ENCODE measurements at places on chromosomes 3 and 15. TPM values are rescaled to one million over a fixed set of nuclear protein-coding genes. Genes with fewer than 3 reads are reported as not detected.

CPN2 gene
- total RNA-seq, result not detected

DNA sequence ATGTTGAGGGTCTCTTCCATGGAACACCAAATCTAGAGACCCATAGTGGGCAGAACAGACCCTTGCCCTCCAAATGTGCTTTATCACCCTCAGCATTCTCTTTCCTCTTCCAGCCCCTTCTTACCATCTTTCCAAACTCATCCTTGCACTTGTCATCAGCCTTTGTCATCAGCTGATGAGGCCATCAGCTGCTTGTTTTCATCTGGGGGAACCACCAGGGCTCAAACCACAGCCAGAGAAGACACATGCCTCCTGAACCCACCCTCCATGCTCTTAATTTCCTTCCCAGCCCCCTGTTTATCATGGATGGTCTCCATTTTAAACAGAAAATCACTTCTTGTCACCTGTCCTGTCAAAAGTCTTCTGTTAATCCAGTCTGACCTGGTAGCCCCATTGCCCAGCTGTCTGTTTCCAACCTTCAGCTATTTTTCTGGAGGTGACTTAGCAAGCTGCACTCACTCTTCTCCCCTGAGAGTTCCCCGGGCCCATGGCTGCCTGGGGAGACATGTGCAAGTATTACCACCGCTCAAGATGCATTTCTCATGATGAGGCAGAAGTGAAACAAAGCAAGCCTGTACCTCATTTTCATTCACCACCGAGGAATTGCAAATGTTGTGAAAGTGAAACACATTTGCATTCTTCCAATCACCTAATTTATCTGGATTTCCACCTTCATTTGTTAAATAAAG, 14.7 kb upstream of the SYNM start:
- no peak for DNase-seq

PAK6 gene
- total RNA-seq, result not detected

LEO1 gene
- total RNA-seq, result 20.9 TPM

DNA sequence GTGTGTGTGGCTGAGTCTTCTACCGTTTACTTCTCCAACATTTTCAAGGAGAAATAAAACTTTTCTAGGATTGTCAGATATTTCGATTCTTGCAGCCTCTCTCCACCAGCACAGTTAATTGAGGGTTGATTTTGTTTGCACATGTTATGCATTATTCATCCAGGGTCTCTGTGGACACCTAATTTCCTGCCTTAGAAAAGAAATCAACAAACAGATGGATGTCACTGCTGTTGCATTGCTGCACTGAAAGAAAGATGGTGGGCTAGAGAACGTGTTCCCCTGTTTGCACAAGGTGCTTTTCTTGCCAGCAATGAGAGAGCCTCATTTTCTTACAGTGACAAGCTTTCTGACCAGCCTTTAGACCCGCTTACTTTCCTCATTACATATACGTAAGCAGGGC, 150.0 kb downstream of the CLSTN2 start:
- DNase-seq, result no peak

ZIC1 gene
- total RNA-seq, result not detected

ZBED2 gene
- 0.16 TPM for total RNA-seq

- no peak for DNase-seq
These were observed 27.6 kb downstream of the PLXNB1 start for GRCh38 chr3:48402281-48402732.

NANOGP8 gene
- not detected for total RNA-seq

DNA sequence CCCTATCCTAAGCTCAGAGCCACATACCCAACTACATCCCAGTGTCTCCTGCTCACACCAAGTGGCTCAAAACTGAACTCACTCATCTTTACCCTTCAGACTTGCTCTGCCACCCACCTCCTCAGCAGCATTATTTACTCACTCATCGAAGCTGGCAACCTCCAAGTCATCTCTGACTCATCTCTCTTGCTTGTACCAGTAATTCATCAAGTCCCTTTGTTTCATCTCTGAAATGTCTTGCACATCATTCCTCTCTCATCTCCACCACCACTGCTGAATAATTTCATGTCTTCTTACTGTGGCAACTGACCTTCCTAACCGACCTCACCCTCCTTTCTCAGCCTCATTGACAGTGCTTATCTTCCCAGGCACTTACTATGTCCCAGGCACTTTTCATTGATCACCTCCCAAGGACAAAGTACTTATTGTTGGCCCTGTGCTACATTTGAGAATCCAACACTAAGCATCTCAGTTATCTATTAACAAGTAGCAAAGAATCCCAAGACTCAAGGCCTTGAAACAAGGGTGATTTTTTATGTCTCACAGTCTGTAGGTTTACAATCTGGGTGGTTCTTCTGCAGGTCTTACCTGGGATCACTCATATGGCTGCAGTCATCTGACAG, 82.0 kb downstream of the MRPL46 start:
- DNase-seq, result no peak

- DNase-seq, result no peak
These were observed 20.3 kb upstream of the LPP start for GRCh38 chr3:188133646-188134045.

GRCh38 chr3:107198581-107199181, 178.6 kb upstream of the CCDC54 start:
- no peak for DNase-seq

HESX1 gene
- 0.39 TPM for total RNA-seq

DNA sequence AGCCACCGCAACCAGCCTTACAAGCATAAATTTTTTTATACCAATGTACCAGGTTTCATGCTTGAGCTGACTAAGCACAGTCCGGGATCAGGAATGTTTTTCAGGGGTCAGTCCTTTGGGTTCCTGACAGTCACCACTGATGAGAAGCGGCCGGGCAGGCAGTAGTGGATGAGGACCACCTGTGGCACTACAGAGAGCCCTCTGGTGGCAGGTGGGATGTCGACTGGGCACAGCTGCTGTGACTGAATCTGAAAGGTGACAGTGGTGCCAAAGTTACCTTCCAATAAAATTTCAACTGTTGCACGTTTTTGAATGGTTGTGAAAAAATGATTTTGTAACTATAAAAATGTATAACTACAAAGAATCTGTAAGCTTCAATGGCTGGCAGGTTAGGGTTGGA, 34.0 kb downstream of the TPRA1 start:
- no peak for DNase-seq

TLNRD1 gene
- 19.6 TPM for total RNA-seq

EIF4E3 gene
- 38.2 TPM for total RNA-seq

DNA sequence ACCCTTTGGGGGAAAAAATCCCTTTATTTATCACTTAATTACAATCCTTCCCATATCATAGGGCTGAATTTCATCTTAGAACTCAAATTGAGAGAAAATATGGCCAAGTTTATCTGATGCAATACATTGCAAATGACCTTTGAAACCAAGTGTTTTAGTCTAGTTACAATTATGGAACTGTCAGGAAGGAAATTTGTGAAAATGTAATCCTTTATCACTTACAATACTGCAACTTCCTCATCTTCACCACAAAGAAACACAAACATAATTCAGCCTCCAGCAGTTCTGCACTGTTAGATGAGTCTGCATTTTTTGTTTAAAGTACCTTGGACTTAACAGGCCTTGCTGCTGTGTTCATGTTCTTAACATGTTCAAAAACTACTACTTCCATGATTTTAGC, 4.6 kb downstream of the CCPG1 start:
- DNase-seq, result no peak

PSMA4 gene
- 92.5 TPM for total RNA-seq

DNA sequence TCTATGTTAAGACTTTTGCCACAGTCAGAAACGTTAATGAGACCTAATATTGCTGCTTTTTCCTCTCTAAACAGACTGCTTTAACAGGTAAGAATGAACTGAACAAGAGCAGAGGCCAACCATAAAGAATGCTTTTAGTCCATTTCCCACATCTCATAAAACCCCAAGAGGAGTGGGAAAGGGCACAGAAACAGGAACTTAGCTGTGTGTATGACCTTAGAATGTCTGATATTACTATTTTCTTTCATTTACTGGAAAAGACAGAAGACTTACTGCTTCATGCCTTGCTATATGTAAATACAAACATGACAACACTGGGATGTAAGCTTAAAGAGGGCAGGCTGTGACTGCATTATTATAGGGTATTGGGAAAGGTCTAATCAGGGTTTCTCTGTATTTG, 115.0 kb downstream of the ISL2 start:
- DNase-seq, result no peak

INKA1 gene
- total RNA-seq, result 1.8 TPM

- DNase-seq, result no peak
These were observed 1.6 kb downstream of the PTX3 start for GRCh38 chr3:157438194-157438730.

DNA sequence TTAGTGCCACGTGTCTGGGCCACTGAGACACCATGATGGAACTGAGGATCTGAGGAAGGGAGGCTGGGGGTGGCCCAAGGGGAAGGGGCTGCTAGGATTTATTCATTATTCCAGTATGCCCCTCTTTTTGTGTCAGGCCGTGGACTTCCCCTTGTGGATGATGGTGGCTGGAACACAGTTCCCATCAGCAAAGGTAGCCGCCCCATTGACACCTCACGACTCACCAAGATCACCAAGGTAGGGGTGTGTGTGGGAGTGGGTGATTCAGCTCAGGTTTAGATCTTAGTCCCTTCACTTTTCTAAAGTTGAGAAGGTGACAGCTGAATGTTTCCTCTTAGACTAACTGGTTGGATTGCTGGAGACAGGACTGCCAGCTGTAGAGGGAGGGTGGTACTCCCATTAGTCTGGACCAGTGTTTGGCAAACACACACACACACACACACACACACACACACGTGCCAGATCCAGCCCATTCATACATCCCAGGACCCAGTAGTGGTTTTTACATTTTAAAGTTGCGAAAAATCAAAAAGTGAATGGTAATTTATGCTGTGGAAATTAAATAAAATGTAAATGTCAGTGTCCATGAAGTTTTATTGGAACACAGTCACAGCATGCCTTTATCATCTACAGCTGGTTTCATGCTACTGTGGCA, 11.4 kb downstream of the EIF4G1 start:
- no peak for DNase-seq

LEKR1 gene
- total RNA-seq, result 3.0 TPM

DNA sequence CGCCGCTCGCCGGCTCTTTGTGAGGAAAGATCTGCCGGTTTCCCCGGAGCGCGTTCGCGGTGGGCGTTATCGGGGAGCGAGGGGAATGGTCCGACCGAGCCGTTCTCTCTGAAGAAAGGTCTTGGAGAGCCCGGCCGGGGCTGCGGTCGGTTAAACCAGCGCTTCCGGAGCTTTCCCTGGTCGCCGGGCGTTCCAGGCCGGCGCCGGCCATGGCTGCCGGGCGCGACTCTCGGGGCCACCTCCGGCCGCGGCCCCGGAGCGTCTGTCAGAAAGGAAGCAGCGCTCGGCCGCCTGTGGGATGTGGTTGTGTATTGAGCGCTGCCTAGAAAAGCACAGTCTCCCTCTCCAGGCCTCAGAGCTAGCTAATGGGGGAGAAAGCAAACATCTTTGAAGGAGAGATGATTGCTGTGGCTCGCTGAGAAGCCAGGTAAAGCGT, 731 bp downstream of the FYTTD1 start:
- peak; percentile 60 for DNase-seq

RBMS3 gene
- not detected for total RNA-seq

C2CD4B gene
- not detected for total RNA-seq

GRCh38 chr15:98433346-98433745, 215.0 kb upstream of the IGF1R start:
- no peak for DNase-seq

- no peak for DNase-seq
These were observed 356.1 kb downstream of the OTOL1 start for GRCh38 chr3:161852744-161853143.

- DNase-seq, result no peak
These were observed 23.6 kb downstream of the MLH1 start for GRCh38 chr3:37016903-37017302.

- DNase-seq, result no peak
These were observed 20.2 kb upstream of the CPOX start for GRCh38 chr3:98613616-98614015.

- no peak for DNase-seq
These were observed 3.1 kb upstream of the CPLX3 start for GRCh38 chr15:74823324-74823723.

GRCh38 chr15:62712455-62712839, 330.1 kb upstream of the TPM1 start:
- DNase-seq, result no peak

- DNase-seq, result no peak
These were observed 66.5 kb upstream of the MFGE8 start for GRCh38 chr15:88979674-88980073.

DNA sequence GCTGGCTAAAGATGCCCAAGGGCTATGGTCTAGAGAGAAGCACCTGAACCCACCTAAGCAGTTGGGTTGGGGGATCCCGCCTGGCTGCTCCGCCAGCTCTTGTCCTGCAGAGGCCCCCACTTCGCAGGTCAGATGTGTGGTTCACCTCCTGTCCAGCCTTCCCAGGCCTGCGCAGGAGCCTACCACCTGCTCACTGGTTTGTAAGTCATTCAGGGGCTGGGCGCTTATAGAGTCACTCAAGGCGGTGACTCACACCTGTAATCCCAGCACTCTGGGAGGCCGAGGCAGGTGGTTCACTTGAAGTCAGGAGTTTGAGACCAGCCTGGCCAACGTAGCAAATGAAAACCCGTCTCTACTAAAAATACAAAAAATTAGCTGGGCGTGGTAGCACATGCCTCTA, 3.9 kb upstream of the FURIN start:
- DNase-seq, result no peak

ANAPC13 gene
- 36.1 TPM for total RNA-seq

DNA sequence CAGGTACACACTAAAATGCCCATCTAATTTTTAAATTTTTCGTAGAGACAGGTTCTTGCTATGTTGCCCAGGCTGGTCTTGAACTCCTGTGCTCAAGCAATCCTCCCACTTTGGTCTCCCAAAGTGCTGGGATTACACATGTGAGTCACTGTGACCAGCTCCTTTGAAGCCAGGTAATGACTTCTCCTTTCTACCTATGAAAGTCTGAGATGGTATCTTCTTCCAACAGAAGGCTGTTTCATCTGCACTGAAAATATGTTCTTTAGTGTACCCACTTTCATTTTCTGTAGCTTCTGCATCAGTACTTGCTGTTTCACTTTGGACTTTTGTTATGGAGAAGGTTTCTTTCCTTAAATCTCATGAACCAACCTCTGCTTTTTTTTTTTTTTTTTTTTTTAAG, 8.8 kb downstream of the OIP5 start:
- DNase-seq, result no peak

DNA sequence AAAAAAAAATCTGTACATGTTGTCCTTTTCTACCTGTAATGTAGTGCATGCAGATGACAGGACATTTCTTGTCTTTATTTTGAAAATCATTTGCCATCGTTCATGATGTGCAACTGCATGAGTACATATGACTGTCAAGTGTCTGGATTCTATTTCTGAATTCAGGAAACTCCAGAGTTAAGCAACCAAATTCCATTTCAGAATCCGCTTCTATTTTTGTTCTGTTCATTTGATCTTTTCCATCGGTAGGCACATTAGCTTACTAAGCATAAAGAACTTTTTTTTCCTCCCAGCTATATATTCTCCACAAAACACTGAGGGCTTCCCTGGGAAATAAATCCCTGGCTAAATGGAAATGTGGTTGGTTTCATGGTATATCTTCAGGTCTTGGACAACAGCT, 365.6 kb downstream of the PTPRG start:
- DNase-seq, result no peak

COLQ gene
- total RNA-seq, result 2.9 TPM

- no peak for DNase-seq
These were observed 72.0 kb upstream of the KLF13 start for GRCh38 chr15:31254431-31255175.

GRCh38 chr15:82530606-82531379, 9.5 kb downstream of the RPS17 start:
- peak; percentile 51 for DNase-seq

- DNase-seq, result no peak
These were observed 9.7 kb upstream of the RIOX2 start for GRCh38 chr3:97981886-97982285.

- no peak for DNase-seq
These were observed 176.1 kb downstream of the DOCK3 start for GRCh38 chr3:50850639-50851511.
